NCI-H774 (cell line): ENCODE measurements at places on chromosomes 12 and 14.

GRCh38 chr12:129819391-129819790, 84.4 kb downstream of the TMEM132D start:
- no peak for DNase-seq

DNA sequence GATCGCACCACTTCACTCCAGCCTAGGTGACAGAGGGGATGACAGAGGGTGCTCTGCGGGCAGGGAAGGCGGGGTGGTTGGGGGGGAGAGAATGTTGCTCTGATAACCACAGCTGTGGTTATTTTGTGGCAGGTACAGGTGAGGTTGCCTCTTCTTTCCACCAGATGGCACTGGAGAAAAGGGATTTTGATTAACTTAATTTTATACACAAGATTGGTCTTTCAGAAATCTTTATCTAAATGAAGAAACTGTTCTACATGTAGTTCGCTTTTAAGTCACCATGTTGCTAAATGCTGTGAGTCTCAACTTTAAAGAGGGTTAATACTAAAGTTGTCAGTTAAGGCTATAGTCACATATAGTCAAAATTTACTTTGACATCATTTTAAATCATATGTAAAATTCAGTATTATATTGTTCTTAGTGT, 25.7 kb downstream of the FGF23 start:
- no peak for DNase-seq

GRCh38 chr12:22981711-22982110, 356.7 kb downstream of the ETNK1 start:
- no peak for DNase-seq

DNA sequence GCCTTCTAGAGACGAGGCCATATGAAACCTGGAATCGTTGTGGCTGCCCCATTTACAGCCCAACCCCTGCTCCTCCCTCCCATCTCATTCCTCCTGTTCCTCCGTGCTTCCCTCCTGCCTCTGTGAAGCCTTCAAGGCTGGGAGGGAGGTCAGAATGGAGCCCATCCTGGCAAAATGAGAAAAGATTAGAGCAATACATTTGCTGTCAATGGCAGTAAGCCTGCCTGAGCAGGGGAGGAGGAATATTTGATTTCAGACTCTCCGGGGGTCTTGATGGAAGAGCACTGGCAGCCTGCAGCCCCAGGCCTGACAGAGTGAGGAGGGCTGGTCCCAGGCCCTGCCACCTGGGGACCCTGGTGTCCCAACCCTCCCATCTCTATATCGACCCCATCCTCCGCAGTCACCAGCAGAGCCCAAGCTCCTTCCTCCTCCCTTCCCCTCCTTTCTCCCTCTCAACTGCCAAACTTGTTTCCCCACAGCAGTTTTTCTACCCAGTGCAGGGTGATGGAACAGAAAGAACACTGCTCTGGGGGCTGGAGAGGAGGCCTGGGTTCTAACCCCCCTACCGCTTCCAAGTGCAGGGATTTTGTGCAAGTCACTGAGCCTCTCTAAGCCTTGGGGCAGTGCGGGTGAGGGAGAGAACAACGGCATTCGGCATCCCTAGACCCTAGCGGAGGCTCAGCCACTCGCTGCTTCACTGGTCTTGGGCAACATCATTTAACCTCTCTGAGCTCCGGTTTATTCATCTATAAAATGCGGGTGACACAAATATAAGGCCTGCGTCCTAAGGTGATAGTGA, 16.0 kb upstream of the RACGAP1 start:
- DNase-seq, result no peak

GRCh38 chr14:102760496-102761193, 16.6 kb upstream of the TRAF3 start:
- DNase-seq, result no peak

- DNase-seq, result no peak
Measured at GRCh38 chr12:79618848-79619404, 71.8 kb downstream of the PAWR start.

DNA sequence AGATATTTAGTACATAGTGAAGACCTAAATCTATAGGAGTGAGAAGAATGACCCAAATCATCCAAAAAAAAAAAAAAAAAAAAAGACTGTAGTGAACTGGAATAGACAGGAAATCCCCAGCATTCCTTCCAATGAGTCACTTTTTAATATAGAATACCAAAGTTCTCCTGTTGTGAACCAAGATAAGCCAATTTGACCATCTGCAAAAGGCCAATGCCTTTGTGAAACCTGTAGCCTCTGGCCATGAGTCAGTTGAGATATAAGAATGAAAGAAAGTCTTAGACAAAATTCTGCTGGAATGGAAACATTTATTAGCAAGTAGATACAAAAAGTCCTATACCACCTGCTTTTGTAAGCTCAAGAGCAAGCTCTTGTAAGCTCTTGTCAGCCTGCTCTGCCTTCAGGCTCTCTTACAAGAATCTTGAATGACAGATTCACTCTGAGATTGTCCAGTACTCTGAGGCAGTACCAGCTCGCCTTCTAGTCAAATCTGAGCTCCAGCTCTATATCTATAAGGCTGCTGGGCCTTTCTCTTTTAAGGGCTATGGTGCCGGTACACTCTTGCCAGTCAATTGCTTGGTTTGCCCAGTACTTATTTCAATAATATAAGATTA, 243.0 kb upstream of the TMTC1 start:
- no peak for DNase-seq

DNA sequence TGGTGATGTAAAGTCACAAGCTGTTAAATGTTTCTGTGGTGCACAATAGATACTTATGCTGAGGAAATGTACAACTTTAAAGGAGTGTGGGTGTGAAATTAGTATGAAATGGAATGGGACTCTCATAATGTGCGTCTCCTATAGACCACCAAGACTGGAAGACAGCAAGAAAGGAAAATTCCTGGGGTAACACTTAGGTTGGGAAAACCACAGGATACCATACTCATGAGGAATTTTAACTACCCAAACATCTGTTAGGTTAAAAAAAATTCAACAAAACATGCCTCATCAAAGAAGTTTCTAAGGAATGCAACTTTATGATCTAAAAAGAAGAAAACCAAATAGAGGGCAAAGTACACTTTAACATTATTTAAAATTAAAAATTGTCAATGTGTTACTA, 113.7 kb upstream of the MYF6 start:
- DNase-seq, result no peak

DNA sequence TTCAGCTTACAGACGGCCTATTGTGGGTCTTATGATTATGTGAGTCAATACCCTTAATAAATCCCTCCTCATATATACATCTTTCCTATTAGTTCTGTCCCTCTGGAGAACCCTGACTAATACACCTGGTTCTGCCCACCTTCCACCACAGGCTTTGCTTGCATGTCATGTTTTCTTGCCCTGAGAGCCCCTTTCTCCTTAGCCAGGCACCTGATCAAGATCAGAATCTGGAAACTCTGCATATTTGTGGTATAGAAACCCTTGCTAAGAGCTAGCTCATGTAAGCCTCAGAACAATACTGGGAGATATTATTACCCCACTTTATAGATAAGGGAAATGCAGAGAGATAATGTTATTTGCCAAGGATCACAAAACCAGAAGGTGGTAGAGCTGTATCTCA, 52.9 kb upstream of the JDP2 start:
- DNase-seq, result no peak

DNA sequence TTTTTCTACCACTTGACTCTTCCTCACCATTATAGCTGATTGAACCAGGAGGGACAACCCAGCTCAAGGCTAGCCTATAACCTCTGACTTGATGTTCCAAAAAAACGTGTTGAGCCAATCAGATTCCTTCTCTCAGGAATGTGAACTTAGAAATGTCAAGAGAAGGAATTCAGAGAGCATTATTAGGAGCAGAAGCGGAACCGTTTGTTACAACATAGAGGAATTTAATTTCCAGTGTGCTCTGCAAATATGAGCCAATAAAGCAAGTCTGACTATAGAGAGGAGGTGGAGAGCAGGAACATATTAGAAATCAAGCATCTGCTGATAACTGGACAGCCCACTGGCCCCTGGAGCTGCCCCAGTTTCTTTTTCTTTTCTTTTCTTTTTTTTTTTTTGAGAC, 15.3 kb upstream of the PELI2 start:
- no peak for DNase-seq

DNA sequence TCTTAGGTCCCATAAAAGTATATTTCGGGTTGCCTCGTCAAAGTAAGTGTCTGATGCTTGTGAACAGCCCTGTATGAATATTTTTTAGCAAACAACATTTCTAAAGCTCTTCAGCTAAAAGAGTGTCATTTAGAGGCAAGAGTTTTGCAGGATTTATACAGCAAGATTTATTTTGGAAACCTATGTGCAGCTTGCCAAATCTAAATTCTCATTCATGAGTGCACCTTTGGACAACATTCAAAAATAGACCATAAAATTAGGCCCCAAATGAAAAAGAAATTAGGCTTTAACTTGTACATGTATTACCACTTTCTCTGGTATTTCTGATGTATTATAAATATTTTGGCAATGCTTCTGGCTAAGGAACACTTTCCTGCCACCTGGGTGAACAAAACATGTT, 224.4 kb upstream of the PDZRN4 start:
- no peak for DNase-seq

GRCh38 chr14:46048127-46048526, 603.5 kb downstream of the RPL10L start:
- no peak for DNase-seq

- DNase-seq, result no peak
Measured at GRCh38 chr12:26287671-26288381, 92.5 kb downstream of the SSPN start.

DNA sequence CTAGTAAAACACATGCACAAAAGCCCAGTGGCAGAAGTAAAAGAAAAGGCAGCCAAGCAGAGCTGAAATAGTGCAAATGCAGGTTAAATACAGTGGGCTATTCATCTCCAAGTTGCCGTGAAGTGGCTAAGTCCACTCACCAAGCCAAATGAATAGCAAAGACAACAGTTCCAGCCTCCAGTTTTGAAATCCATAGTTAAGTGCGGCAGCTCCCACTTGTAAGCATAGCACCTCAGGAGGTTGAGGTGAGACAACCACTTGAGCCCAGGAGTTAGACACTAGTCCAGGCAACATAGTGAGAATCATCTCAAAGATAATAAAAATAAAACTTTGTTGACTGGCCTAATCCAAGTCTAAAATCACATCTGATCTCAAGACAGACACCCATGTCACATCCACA, 9.8 kb upstream of the PHLDA1 start:
- no peak for DNase-seq

DNA sequence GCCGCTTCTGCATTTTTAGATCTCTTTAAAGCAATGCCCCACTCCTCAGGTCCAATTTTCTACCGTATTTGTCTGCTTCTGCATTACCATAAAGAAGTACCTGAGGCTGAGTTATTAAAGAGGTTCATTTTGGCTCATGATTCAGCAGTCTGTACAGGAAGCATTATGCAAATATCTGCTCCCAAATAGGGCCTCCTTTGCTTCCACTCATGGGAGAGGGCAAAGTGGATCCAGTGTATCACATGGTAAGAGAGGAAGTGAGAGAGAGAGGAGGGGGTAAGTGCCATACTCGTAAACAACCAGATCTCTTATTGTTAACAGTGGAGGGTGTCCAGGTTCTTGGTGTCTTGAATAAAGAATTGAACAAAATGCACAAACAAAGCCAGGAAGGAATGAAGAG, 316.1 kb upstream of the SEL1L start:
- DNase-seq, result no peak

DNA sequence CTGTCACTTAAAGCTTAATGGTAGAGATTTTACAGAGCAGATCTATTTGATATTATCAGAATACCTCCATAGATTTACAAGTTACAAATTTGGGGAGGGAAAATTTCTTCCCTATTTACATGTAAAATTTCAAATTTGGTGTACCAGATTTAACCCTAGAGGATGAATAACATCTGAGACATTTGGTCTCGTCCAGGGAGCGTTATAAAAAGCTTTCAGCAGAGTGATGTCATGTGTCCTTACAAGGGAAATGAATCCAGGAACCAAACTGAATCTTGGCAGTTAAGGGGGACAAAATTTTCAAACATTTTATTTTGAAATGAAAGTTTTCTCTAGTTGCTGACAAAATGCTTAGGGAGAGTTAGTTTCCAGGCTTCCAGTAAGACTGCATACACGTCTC, 4.5 kb upstream of the CDK17 start:
- no peak for DNase-seq

DNA sequence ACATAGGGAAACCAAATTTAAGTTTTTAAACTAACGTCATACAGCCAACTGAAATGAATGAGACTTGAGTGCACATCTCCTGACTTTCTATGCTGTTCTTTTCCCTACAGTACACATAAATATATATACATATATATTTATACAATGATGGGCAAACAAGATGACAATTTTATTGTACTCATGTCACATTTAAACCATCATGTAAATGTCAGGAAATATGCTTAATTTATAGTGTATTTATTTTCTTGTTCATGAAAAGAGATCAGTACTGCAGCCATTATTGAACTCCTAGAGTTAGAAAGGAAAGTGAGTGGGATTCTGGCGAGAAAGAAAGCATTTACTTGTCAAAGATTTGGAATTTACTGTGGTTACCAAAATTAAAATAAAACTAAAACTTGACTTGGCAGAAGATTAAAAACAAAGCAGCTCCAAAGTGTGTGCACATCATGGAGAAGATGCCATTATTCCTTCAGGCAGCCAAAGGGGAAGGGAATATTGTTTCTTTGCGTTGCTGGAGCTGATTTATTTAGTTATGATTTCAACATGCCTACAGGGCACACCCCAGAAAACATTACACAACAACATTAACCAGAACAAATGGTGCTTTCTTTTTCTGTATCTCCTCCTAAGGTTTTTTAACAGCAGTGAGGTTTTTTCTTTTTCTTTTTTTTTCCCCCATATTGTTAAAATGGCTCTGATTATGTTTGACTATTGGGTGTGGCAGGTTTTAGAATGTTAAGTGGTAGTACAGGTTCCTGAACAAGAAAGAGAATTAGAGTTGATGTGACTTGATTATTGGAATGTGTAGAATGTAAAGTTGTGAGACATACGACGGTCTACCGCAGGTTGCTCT, 144.6 kb downstream of the RAD51B start:
- no peak for DNase-seq

GRCh38 chr14:26926585-26926984, 328.8 kb upstream of the NOVA1 start:
- no peak for DNase-seq

DNA sequence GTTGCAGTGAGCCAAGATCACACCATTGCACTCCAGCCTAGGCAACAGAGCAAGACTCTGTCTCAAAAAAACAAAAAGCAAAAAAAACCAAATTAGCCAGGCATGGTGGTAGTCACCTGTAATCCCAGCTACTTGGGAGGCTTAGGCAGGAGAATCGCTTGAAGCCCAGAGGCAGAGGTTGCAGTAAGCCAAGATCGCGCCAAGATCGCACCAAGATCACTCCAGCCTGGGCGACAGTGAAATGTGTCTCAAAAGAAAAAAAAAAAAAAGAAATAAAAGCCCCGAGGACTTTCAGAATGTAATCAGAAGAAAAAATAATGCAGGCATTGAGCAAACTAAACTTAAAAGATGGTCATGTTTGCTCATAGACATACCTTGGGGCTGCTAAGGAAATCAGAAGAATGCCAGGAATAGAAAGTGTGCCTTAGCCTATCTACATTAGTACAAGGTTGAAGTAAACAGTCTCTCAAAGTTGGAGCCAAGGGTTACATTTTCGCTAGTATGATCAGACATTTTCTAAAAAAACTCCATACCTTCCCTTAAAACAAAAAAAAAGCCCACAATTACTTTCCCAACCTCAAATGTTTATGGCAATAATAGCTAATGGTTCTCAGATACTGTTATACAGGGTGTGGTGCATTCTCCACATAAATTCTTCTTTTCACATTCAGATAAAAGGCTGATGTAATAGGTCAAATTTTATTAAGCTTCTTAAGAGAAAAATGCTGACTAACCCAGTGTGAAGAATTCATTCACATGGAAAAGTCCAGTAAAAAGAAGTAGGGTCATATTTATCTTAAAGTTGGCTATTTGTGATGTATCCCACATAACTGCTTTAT, 15.8 kb downstream of the DTD2 start:
- no peak for DNase-seq
